ENCODE measurements at places on chromosomes 3 and 15.

- DNase-seq = no peak
Observed at GRCh38 chr15:94272251-94272898, 41.0 kb downstream of the MCTP2 start.

DNA sequence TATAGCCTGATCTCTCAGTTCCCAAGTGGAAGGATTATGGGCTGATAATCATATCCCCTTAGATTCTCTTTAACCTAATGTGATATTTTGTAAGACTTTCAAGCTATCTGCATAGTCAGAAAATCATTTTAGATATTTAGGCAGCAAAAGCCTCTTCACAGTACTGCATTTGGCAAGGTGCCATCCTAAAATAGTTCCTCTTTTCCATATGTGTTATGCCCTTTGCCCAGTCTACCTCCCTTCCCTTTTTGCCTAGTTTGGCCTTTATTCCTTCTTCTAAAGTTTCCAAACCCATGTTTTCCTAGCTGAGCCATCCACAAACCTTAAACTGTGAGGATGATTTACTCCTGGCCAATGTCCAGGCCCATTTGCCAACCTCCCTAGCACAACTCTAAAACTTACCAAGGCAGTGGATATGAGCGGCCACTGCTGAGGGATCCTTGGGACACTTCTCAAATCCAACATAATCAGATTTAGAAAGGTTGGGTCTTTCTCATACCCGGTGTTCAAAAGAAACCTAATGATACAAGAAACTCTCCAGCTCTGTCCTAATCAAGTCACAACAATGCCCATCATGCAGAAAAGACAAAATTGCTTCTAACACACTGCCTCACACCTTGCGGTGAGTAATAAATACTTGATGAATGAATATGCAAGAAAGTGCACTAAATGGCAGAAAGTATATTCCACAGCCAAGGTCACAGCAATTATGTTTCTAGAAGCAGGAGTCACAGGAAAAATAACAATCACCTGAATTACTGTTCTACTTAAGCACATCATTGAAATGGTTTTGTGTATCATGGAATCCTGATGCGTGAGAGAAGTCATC, 493.9 kb downstream of the NLGN1 start:
- DNase-seq = no peak

GRCh38 chr3:189529468-189529867, 101.7 kb upstream of the TP63 start:
- DNase-seq = no peak

DNA sequence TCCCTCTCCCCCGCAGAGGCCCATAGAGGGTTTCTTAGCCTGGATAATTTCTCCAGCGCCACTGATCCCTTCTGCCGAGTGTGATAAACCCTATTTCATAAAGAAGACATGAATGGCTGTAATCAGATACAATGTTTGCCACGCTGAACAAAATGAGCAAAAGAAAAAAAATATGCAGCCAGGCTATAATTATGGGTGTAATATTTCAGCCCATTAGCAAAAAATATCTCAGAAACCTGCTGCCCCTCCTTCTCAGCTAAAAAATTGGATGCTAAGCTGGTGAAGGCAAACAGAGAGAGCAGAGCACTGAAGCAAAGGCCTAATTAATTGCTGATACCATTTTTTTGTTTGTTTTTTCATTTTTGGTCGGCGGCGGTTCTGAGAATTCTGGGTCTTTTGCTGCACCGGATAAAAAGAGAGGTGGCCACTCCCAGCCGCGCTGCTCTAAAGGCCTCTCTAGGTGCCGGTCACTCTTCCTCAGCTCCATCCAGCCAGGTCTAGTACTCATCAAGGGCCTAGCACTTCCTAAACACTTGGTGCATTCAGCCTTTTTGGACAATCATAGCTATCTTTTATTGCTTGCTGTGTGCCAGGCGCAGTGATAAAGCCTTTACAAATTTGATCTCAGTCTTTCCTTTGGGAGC, 128.7 kb upstream of the TLE3 start:
- DNase-seq = no peak

DNA sequence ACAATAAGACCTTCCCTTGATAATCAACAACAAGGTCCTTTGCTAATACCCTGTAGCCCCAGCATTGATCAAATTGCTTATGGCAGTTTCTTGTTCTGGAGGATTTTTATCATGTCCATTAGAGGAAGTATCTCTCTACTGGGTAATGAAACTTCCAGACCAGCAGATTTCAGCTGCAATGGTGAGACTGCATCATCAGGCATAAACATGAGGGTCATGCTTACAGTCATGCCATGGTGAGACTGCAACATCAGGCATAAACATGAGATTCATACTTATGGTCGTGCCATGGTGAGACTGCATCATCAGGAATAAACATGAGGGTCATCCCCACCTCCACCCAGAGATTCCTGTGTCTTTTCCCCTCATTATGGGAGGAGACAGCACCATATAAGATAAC, 129.0 kb upstream of the LIPC start:
- no peak for DNase-seq

Measured in CD4-positive, alpha-beta T cell treated with Interleukin-6 for 4 hours (primary cell).